CD4-positive, alpha-beta T cell (primary cell): ENCODE measurements at places on chromosomes 3 and 15. TPM values are rescaled to one million over a fixed set of nuclear protein-coding genes. Genes with fewer than 3 reads are reported as not detected.

Gene ANKRD63
- total RNA-seq: not detected

Gene UQCC5
- 8.3 TPM for total RNA-seq

Gene DCLK3
- total RNA-seq: not detected

Gene TMC3
- total RNA-seq: not detected

DNA sequence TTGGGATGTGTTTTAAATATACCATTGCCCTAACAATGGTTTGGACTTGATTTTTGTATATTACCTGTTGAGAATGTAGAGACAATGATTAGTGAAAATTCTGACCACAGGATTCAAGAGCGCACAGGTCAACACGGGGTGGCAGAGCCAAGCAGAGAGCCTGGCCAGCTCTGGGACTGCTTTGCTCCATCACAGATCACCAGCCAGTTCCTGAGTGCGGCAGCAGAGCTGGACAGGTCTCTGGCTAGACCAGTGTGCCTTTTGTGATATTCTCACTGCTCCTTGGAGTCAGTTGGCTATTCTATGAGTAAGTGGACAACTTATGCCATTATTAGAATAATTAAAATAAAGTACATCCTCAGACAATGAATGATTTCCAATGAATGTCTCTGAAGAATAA, 351.2 kb upstream of the ATP10A start:
- no peak for DNase-seq
- H3K27ac ChIP-seq: no peak overlapping the region
- no peaks in the 10 kb centered on the region for H3K4me1 ChIP-seq
- no peaks in the 10 kb centered on the region for H3K27me3 ChIP-seq
- H3K36me3 ChIP-seq: no peaks in the 10 kb centered on the region
- H3K4me3 ChIP-seq: no peak overlapping the region

- H3K4me1 ChIP-seq: peaks cover 21% of the 10 kb centered on the region
- H3K27ac ChIP-seq: peak overlapping the region; percentile 88
- no peaks in the 10 kb centered on the region for H3K27me3 ChIP-seq
These were observed 2.1 kb downstream of the ATP11B start for GRCh38 chr3:182795389-182795782.

- no peak overlapping the region for H3K4me3 ChIP-seq
- H3K36me3 ChIP-seq: no peaks in the 10 kb centered on the region
- no peak overlapping the region for H3K27ac ChIP-seq
- H3K4me1 ChIP-seq: no peaks in the 10 kb centered on the region
- H3K27me3 ChIP-seq: no peaks in the 10 kb centered on the region
- no peak for DNase-seq
These were observed 216.8 kb downstream of the VGLL3 start for GRCh38 chr3:86774082-86774691.

GRCh38 chr3:138825336-138825735, 9.4 kb downstream of the PIK3CB start:
- DNase-seq: no peak
- no peaks in the 10 kb centered on the region for H3K27me3 ChIP-seq
- peaks cover 15% of the 10 kb centered on the region for H3K36me3 ChIP-seq
- H3K4me1 ChIP-seq: peaks cover 3% of the 10 kb centered on the region
- H3K27ac ChIP-seq: no peak overlapping the region

GRCh38 chr3:120473389-120473788, 22.6 kb upstream of the FSTL1 start:
- H3K36me3 ChIP-seq: no peaks in the 10 kb centered on the region
- H3K27ac ChIP-seq: no peak overlapping the region
- no peak for DNase-seq
- no peak overlapping the region for H3K4me3 ChIP-seq
- H3K27me3 ChIP-seq: peaks cover 9% of the 10 kb centered on the region

GRCh38 chr15:40992241-40992741, 39.0 kb downstream of the CHAC1 start:
- peaks cover 62% of the 10 kb centered on the region for H3K36me3 ChIP-seq
- no peak overlapping the region for H3K4me3 ChIP-seq
- H3K4me1 ChIP-seq: no peaks in the 10 kb centered on the region
- H3K27me3 ChIP-seq: no peaks in the 10 kb centered on the region

DNA sequence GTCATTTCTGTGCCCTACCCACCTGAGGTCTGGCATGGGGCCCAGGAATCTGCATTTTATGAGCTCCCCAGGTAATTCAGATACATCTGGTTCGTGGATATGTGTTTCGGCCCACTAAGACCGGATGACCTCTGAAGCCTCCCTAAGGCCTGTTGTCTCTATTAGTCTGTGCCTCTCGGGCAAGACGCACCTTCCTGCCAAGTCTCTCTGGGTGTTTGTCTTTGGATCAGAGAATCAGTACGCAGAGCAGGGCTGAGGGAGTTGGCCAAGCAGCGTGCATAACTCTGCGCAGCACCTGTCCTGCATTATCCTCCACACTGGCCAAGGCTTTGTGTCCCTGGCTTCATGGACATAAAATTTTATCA, 181.0 kb downstream of the THSD4 start:
- no peaks in the 10 kb centered on the region for H3K36me3 ChIP-seq
- H3K4me1 ChIP-seq: peaks cover 9% of the 10 kb centered on the region
- H3K27ac ChIP-seq: no peak overlapping the region
- peaks cover 2% of the 10 kb centered on the region for H3K27me3 ChIP-seq
- H3K4me3 ChIP-seq: no peak overlapping the region
- DNase-seq: no peak

DNA sequence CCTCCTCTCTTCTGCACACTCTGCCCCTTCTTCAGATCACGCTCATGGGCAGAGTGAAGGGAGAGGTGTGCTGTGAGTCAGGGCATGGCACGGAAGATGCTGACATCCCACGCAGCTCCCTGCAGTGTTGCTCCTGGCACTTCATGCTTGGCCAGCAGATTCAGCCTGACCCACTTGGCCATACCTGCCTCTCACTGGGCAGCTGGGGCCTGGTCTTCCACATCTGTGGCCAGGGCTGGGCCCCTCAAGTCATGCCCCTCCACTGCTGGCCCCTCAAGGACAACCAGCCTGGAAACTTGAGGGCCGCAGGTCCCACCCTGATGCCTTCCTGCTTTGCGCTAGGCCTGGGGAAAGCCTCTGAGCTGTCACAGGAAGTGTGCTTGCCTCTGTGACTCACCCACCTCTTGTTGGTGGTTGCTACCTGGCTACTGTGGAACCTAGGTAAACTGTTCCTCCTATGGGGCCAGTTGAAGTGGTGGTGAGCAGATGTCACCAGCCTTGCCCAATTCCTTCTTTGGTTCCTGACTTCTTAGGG, 48.7 kb downstream of the BSN start:
- H3K27ac ChIP-seq: peak overlapping the region; percentile 55
- DNase-seq: peak; percentile 57
- no peaks in the 10 kb centered on the region for H3K27me3 ChIP-seq
- H3K4me3 ChIP-seq: no peak overlapping the region
- H3K4me1 ChIP-seq: peaks cover 13% of the 10 kb centered on the region

DNA sequence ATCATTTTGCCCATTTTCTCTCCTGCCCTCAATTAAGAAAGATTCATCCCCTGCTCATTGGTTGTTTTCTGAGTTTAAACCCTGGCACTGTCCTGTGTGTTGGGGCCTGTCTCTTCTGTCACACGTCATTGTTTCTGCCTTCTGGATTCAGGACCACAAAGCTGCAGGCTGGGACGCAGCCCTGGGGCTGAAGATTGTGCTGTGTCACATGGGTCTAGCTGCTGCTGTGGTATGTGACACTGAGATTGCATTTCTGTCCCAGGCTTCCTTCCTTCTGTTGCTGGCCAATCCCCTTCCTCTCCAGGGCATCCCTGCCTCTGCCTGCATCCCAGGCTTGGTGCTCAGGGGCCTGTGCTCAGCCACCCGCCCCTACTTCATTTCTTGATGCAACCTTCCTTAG, 28.9 kb downstream of the INSYN1 start:
- H3K36me3 ChIP-seq: no peaks in the 10 kb centered on the region
- H3K27ac ChIP-seq: no peak overlapping the region
- H3K4me1 ChIP-seq: no peaks in the 10 kb centered on the region
- DNase-seq: no peak
- H3K27me3 ChIP-seq: peaks cover 17% of the 10 kb centered on the region
